ENCODE measurements at places on chromosomes 4 and X.

- DNase-seq = no peak
These were observed 249.1 kb upstream of the BMP3 start for GRCh38 chr4:80781431-80781830.

GRCh38 chrX:112631892-112632291 lies 47.8 kb downstream of the LHFPL1 start:
- DNase-seq = no peak

DNA sequence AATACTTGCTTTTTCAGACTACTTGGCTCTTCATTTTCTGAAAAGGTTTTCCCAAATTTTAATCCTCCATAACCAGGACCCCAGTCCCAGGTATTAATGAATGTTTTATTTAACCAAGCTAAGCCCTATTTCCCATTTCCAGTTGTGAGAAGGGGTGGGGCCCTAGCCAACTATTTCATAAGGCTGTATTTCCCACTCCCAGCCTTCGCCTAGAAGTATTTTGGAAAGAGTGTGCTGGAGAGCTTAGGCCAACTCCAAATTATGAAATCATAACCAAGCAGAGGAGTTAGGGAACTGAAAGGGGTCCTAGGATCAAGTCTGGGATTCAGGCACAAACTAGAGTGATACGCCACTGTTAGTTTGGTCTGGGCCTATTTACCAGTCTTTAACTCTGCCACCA lies 148.4 kb upstream of the GPC4 start:
- DNase-seq = no peak

DNA sequence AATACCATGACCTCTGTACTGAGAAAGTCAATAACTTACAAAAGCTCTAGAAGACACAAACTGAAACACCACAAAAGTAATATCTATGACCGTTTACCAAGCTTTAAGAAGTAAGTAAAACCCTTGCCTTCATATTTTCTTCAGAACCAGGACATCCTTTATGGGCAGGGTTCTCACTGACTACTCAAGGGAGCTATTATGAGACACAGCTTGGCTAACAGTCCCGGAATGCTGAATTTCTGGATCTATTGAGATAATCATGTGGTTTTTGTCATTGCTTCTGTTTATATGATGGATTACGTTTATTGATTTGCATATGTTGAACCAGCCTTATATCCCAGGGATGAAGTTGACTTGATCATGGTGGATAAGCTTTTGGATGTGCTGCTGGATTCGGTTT lies 19.9 kb upstream of the CDS1 start:
- no peak for DNase-seq

GRCh38 chrX:134004084-134004483 lies 18.7 kb upstream of the GPC3 start:
- DNase-seq = no peak

DNA sequence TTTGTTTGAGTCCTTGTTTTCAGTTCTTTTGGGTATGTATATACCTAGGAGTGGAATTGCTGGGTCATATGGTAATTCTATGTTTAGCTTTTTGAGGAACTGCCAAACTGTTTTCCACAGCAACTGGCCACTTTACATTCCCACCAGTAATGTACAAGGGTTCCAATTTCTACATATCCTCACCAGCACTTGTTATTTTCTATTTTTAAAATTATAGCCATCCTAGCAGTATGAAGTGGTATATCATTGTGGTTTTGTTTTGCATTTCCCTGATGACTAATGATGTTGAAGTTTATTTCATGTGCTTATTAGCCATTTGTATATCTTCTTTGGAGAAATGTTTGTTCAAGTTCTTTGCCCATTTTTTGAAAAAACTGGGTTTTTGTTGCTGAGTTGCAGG lies 39.6 kb downstream of the TMEM164 start:
- no peak for DNase-seq

DNA sequence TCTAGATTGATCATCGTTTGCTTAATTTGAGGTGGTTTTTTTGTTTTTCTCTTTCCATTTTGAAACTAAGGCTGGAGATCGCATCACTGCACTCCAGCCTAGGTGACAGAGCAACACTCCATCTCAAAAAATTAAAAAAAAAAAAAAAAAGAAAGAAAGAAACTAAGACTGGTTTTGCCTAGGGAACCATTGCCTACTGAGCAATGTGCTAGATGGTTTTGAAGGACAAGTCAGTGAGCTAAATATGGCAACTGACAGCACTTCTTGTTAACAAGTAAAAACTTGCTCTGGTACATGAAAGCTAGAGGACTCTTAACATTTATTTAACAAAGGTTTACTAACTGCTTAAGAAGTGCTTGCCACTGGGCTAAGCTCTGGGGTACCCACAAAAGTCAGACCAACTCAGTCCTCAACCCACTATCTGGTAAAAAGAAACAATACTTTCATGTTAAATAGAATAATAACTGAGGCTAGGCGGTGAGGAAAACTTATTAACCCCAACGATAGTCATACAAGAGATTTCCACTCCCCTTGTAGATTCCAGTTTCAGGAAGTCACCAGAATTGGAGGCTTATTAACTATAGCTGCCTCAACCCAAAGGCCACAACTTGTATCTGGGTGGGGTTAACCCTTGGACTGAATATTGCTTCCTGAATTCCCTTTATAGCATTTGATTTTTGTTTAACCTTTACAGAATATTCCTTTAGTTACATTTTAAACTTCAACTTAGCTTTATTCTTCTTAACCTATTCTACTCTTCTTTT lies 111.6 kb downstream of the FRYL start:
- DNase-seq = no peak

DNA sequence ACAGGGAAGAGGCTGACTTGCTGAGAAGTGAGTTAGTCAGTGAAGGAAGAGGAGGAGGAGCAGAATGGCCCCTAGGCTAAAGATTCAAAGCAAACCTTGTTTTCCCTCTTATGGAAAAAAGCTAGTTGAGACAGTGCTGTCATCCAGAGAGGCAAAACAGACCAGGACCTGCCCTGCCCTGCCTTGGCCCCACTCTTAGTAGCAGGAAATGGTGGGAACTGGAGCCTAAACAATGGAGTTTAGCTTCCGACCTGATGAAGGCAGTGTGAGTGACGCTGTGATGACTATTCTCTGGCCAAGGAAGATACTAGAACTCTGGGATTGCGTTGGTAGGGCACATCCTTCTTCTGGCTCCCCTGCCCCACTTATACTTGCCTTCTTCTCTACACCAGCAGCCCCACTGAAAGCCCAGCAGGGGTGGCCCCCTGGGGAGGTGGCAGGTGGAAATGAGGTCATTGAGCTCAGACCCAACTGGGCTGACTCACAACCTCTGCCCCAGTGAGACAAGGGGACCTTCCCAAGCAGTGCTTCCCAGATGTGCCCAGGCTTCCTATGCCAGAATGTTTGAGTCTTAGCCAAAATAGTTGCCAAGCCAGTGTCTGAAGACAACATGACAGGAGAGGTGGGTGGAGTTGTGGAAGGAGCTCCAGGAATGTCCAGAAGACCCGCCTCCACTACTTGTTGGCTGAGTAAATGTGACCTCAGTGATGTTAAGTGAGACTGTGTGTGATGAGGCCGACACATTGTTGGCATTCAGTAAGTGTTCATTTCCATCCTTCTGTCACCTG lies 38.8 kb downstream of the MSN start:
- DNase-seq = no peak

GRCh38 chr4:168633064-168633463 lies 136.2 kb downstream of the PALLD start:
- DNase-seq = no peak

DNA sequence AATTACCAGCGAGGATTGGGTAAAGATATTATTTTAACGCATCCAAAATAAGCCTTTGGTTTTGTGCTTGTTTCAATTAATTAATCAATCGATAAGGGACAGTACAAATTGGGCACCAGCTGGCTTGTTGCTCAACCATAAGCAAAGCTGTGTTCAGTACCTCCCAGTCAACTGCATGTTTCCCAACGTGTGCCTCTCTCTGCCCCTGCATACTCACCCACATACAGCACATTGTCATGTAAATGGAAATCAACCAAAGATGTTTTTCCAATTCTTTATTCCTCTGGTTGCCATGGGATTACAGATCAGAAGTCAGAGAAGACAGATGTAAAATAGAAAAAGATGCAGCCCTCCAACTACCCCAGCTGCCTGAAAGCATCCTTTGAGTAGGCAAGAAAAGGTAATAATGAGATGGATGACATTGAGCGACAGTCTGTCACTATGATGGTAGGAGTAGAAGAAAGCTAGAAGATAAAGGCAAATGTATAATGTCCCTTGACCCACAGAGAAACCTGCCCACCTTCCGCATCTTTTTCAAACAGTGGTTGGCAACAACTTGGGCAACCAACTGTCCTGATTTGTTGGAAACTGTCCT lies 92.7 kb upstream of the TSPAN7 start:
- DNase-seq = no peak

GRCh38 chr4:118917582-118917981 lies 28.9 kb downstream of the SYNPO2 start:
- DNase-seq = no peak
